Activated naive CD4-positive, alpha-beta T cell (primary cell): ENCODE measurements at places on chromosomes 5 and 9.

GRCh38 chr5:157109744-157110143 is 900 bp upstream of the HAVCR2 start:
- no peak for DNase-seq

DNA sequence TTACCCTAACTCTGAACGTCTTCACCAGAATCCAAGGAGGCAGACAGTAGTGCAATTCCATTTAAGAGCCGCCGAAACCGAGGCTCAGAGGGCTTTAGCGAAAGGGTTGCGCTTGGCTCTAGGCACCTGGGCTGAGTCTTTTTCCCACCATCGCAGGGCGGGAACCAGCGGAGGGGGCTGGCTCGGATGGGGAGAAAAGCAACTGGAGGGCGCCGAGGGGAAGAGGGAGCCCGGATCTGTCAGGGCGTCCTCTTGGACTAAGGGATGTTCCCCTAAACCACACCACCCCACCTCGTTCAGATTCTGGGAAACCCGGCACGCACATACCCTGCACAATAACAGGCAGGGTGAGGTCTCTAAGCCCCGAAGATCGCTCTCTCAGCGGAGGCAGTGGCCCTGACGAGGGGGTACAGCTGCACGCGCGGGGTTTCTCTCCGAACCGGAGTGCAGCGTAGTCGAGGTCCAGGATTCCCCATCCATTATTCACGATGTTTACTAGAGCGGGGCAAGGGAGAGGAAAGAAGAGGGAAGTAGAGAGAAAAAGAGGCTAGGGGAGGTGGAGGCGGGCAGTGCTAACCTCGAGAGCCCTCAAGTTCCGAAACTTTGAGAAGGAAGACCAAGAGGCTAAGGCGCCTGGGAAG is 1.3 kb upstream of the POU4F3 start:
- no peak for DNase-seq

GRCh38 chr5:175321927-175322532 is 122.0 kb downstream of the DRD1 start:
- DNase-seq = no peak

- no peak for DNase-seq
Measured at GRCh38 chr5:151097820-151098767, 17.3 kb upstream of the TNIP1 start.

DNA sequence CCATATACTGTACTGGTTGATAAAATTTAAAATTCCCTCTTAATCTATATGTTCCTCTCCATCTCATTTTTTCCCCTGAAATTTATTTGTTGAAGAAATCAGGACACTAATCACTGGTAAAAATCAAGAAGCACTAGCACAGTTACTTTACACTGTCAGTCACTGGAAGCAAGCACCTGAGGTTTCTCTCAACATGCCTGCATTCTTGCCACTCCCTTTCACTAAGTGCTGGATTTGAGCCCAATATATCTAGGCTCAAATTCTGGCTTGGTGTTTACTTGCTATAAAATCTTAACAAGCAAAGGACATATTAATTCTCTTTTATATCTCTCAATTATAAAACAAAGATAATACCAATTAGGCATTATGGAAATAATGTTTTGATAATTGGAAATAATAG is 58.6 kb downstream of the DIAPH1 start:
- no peak for DNase-seq

DNA sequence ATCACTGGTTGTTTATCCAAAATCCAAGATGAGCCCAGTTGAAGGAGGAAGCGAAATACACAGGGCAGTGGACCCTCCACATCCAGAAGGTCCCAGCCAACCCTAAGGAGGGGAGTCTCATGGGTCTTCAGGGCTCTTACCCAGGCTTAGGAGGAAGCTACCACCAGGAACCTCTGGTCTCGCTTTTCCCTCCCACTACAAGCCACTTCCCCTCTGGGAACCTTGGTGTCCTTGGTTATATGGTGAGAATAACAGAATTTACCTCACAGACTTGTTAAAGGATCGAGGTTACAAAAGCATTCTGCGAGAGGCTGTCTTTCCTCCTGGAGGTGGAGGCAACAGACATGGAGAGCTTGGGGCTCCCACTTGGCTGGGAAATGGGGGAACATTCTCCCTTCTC is 3.4 kb downstream of the HIGD2A start:
- DNase-seq = no peak
